Activated CD4-positive, alpha-beta T cell treated with anti-CD3 and anti-CD28 coated beads, Interleukin-2, amount 10 ng/mL, durations not matched to agents 24 days and 14 days (primary cell): ENCODE measurements at places on chromosomes 2 and 18. TPM values are rescaled to one million over a fixed set of nuclear protein-coding genes. Genes with fewer than 3 reads are reported as not detected.

Gene NPHP1
- total RNA-seq: 0.21 and 0.44 TPM in 2 replicates

Gene LIMS4
- total RNA-seq: not detected in 2 replicates

Gene REG3A
- not detected in 2 replicates for total RNA-seq

Gene IL1R1
- 1.7 and 2.2 TPM in 2 replicates for total RNA-seq

Gene RBKS
- total RNA-seq: 1.3 and 1.4 TPM in 2 replicates

Gene ORC2
- total RNA-seq: 64.2 and 66.5 TPM in 2 replicates

Gene MYOM1
- 0.75 and 1.3 TPM in 2 replicates for total RNA-seq

Gene ABCG8
- not detected in 2 replicates for total RNA-seq

Gene RASGRP3
- total RNA-seq: 3.3 and 5.3 TPM in 2 replicates
